Stimulated activated CD8-positive, alpha-beta memory T cell treated with anti-CD3 and anti-CD28 coated beads, Interleukin-15, amount 100 ng/mL, for 4 hours (primary cell): ENCODE measurements at places on chromosomes 3 and 15.

DNA sequence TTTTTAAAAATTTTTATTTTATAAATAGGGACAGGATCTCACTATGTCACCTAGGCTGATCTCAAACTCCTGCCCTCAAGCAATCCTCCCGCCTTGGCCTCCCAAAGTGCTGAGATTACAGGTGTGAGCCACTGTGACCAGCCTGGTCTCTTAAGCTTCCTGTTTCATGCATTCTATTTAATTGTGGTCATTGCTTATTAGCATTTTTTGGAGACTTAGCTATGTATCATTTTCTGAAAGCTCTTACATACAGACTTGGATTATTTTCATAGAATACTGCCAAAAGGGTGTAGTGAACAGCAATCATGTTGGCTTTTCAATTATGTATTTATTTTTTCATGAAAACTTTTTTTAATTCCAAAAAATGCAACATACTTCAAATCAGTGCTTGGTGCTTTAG, 51.5 kb upstream of the DCUN1D1 start:
- no peak for DNase-seq

- no peak for DNase-seq
Measured at GRCh38 chr3:172726380-172726779, 15.5 kb upstream of the NCEH1 start.

DNA sequence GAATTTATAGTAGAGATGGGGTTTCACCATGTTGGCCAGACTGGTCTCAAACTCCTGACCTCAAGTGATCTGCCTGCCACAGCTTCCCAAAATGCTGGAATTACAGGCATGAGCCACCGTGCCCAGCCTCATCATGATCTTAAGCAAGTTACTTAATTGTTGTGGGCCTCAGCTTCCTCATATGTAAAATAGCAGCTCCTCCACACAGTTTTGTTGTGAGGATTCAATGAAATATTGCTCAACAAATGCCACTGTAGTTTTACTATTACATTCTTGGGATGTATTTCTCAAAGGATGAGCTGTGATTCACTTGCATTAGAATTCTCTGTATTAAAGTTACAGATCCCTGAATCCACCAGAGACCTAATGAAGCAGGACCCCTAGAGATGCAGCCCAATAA, 168.8 kb downstream of the ADAMTS9 start:
- DNase-seq, result no peak

- DNase-seq, result no peak
Measured at GRCh38 chr3:178109691-178110090, 426.5 kb upstream of the KCNMB2 start.

DNA sequence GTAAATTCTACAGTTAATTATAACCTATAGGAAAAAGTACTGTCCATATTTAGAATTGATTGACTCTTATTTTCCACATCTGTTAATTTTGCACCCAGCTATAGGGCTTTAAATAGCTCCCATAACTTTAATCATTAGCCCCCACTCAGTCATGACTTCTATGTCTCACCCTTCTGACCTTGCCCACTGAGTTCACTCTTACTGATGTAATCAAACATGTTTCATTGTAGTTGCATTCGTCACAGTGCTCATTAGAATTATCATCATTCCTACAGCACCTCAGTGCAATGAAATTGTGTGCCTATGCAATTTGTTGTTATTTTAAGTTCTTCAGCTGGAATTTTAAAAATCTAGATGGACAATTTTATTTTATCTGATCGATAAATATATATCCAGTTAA, 151.4 kb downstream of the TIGIT start:
- no peak for DNase-seq

DNA sequence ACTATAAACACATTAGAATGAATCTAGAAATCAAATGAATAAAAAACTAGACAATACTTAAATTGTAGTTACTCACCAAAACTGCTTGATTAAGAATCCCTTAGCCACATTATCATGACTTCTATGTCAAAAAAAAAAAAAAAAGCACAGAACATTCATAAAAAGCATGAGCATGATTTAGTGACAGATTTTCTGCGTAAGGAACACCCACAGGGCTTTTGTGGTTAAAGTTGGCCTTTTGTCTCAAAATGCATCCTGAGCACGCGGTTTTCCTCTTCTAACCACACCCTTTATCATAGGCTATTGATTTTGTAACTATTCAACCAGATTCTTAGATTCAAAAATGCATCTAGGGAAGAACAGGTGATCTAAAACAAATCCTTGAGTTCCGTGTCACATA, 334.0 kb upstream of the NR2F2 start:
- DNase-seq, result no peak
